ENCODE measurements at places on chromosomes 1 and 21.

GRCh38 chr1:50491142-50491541 lies 67.9 kb upstream of the DMRTA2 start:
- DNase-seq = no peak

- no peak for DNase-seq
Measured at GRCh38 chr1:36159614-36160387, 3.8 kb downstream of the MAP7D1 start.

DNA sequence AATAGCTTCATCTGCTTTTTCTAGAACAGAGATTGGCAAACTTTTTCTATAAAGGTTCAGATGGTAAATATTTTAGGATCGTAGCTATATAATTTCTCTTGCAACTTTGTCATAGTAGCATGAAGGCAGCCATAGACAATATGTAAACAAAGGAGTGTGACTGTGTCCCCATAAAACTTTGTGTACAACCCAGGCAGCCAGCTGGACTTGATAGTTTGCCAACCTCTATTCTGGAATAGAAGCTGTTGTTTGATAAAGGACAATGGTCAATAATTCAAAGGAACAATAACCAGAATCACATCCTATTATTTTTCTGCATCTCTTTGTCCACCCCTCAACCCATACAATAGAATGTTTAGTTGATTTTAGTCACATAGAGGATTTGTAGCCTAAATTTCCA lies 286.7 kb downstream of the LMX1A start:
- DNase-seq = no peak

GRCh38 chr1:106173101-106173500 lies 883.4 kb upstream of the PRMT6 start:
- no peak for DNase-seq

DNA sequence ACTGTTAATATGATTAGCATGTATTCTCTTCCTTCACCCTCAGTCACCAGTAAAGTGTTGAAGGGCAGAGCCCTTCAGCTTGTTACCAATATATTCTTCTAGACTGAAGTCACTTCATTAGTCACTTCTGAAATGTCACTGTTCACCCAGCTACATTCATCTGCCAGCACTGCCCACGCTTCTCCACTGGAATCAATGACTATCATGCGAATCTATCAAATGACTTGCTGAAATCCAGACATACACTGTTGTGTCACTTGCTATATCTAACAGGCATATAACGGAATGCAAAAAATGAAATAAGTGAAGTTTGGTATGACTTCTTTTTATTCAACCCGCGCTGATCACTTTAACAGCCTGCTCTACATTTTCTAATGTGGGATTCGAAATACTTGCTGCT lies 16.1 kb downstream of the FH start:
- no peak for DNase-seq

DNA sequence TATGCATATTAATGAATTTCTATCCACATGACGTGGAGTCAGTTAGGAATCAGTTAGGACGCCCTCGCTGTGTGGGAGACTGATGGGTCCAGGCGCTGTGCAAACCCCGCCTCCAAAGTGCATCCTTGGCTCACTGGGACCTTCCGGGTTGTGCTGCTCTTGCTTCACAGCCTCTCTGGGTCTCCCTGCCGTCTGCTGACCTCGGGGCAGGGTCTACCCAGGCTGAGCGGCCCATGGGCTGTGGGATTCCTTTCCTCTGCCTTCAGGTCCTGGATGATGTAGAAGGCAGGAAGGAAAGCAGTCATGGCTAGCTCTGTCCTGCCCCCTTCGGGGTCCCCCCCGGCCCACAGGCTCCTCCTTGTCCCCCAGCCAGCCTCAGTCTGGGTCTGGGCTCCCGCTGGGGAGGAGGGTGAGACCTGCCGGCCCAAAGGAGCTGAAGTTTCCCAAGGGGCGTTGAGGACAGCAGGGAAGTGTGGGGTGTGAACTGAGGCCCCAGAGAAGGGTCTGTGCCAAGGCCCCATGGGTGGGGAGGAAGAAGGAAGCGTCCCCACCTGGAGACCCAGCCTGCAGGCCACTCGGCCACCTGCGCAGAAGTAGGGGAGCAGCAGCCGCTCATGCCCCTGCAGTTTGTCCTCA lies 24.6 kb upstream of the CDK11A start:
- no peak for DNase-seq

- DNase-seq = no peak
Measured at GRCh38 chr1:215567491-215568298, 591 bp downstream of the KCTD3 start.

DNA sequence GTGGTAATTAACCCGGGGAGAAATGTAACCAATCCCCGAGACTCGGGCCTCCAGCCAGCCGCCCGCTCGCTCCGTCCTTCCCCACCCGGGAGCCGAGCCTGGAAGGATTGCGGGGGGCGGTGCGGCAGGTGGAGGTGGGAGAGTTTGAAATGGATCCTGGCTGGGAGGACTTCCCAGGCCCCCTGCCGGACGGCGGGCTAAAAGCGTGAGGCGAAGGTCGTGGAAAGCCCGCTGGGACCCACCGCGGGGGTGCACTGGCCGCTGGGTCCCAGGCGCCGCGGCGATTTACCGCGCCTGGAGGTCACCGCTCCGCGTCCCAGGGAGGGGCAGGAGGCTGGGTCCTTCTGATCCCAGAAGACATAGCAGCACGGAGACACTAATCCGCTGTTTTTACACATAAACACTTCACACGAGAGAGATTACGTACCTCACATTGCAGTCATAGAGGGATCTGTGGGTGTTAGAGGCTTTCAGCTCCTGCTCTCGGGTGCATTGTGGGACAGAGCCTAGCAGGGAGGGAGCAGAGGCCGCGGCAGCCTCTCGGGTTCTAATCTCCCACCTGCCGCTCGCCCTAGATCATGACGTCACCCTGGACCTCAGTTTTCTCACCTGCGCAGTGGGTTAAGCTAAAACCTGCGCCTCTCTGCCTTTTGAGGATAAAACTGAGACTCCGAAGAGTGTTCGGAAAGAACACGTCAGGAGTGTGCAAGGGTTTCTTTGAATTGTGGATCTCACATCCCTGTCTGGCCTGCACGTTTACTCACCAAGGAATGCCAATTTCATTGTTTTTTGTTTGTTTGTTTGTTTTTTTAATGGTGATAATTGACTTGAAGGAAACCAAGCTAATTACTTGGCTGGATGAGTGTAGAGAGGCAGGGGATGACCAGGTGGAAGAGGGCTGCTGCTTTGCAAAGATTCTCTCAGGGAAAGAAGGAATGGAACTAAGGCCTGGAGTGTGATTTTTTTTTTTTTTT lies 17.1 kb upstream of the TMEM9 start:
- no peak for DNase-seq

DNA sequence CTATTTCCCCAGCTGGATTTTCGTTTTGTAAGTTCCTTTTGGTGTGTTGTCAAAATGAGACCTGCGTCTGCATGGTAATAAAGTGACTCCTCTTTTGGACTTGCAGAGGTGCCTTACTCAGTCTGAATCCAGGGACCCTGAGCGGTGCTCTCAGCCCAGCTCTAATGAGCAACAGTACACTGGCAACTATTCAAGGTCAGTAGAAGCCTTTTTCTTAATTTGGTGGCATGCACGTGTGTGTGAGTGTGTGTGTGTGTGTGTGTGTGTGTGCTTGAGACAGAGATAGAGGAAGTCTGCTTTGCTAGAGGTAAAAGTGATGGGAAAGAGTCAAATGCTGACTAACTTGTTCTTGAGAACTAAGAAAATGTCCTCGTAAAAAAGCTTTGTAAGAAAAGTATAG lies 105.4 kb downstream of the CD247 start:
- no peak for DNase-seq

DNA sequence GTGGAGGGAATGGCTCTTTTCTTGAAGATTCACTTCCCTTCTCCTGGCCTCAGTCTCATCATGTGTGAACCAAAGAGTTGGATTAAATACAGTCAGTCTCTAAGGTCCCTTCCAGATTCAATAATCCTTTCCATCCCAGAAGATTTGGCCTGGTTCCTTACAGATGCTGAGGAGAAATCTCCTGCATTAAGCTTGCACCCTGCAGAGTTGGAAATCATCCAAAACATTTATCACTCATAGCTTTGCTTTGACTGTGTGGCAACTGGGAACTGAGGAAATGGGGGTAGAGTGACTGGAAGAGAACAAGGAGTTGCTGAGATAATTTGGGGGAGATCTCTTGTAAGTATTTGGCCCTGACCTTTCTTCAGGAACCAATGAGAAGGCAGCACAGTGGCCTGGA lies 220.5 kb upstream of the SGIP1 start:
- DNase-seq = no peak

DNA sequence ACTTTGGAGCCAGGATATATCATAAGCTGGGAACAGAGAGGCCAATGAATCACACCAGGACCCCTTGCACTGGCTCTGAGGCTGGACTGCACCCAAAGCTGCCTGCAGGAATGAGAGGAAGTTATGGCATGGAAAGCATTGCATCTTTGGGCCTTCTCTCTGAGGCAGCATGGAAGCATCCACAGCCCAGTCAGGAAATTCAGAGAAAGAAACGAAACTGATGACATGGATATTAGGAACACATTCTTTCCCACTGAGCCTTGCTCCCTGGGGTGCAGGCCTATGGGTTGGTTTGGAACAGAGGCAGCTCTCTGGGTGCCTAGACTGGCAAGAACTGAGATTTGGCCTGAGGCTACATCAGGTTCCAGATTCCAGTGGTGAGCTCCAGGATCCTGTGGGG lies 98.6 kb downstream of the NGF start:
- no peak for DNase-seq

DNA sequence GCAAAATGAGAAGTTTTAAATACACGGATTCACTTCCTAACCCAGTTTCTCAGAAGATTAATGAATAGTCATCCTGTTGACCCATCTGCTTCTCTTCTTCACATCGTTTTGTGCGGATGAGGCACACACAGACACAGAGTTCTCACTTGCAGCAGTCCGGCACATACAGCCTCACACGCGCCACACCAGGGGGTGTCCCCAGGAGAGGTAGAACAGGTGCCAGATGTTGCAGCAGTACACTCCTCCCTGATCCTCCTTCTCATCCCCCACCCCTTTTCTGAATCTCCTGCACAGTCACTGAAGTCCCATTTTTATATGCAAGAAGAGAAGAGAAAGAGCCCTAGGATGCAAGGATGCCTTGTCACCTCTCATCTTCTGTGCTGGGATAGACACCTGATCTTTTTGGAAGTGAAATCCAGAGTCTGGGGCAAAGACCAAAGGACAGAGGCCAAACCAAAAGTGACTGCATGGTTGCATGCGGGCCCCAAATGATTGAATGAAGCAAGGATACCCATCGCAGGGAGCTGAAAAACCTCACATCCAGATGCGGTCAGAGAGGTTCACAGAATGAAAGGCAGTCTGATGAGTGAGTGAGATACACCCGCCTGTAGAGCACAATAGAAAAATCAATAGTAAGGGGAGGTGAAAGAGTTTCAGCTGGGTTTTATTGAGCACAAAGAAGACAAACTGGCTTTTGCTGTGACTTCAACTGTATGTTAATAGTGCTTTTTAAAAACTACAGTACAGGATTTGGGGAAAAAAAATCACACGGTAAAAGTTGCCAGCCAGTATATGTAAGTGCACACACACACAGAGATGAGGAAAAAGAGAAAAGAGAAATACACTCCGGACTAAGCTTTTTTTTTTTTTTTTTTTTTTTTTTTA lies 28.9 kb downstream of the PBX1 start:
- DNase-seq = no peak

DNA sequence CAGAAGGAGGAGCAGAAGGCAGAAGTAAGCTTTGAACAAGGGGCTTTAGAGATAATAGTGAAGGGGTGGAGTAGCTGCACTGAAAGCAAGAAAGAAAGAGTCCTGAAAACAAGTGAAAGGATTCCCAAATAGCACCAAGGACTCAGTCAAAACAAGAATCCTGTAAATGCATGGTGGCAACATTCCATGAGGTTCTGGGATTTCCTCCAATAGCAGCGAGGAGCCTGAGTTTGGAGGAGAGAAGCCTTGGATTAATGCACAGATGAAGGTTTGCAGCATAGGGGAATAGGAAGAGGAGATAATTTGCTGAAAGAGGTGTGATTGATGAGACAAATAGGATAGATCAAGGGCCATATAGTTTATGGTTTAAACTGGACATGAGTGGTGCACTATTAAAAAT lies 10.9 kb downstream of the KRTAP22-2 start:
- DNase-seq = no peak

- DNase-seq = no peak
Measured at GRCh38 chr1:228045871-228046270, 36.6 kb upstream of the ARF1 start.

DNA sequence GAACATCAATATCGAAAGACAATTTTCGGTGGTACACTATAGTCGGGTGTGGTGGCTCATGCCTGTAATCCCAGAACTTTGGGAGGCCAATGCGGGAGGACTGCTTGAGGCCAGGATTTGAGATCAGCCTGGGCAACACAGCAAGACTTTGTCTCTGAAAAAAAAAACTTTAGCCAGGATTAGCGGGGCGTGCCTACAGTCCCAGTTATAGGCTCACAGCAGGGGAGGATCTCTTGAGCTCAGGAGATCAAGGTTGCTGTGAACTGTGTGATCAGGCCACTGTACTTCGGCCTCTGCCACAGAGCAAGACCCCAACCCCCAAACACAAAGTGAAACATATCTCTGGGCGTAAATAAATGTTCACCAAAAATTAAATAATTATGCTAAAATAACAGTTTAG lies 1.6 kb downstream of the TADA1 start:
- no peak for DNase-seq

DNA sequence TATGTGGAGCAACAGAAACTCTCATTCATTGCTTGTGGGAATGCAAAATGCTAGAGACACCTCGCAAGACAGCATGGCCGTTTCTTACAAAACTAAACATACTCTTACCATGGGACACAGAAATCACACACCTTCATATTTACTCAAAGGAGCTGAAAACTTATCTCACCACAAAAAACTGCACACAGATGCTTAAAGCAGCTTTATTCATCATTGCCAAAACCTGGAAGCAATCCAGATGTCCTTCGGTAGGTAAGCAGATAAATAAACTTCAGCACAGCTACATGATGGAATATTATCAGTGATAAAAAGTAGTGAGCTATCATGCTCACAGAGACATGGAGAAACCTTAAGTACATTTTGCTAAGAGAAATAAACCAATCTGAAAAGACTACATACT lies 124.3 kb downstream of the RERE start:
- no peak for DNase-seq

DNA sequence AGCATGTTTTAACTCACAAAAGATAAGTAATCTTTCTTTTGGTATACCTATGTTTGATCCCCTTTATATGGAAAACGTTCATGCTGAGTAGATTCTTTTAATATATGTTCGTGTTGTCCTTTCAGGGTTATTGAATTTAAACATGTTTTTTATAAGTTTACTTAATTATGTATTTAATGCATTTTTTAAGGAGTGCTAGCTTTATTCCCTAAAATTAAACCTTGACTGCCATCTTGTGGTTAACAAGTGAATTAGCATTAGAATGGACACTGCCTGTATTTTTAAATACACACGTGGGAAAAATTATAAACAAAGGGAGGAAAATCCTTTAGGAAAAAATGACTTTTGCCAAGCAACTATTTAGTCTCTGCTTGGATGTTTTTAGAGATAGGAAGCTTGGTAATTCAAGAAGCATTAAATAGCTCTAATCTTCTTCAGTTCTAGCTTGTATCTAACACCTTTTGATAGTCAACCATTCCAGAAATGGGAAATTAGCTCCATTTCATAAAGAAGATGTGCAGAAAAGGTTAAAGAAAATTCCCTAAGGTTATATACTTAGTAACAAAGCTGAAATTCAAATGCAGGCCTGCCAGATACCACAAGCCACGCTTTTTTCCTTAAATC lies 43.0 kb downstream of the UBE2U start:
- no peak for DNase-seq

- DNase-seq = no peak
Measured at GRCh38 chr1:1325288-1326074, 879 bp downstream of the CPTP start.

- no peak for DNase-seq
Measured at GRCh38 chr1:222392556-222392955, 155.3 kb downstream of the HHIPL2 start.

Data from cortex of kidney (tissue), 1 donor.